ENCODE measurements at places on chromosomes 16 and 17. TPM values are rescaled to one million over a fixed set of nuclear protein-coding genes. Genes with fewer than 3 reads are reported as not detected.

Gene TBC1D3I
- 0.28 TPM for total RNA-seq

Gene CLUH
- total RNA-seq: 30.4 TPM

Gene ARHGAP27
- total RNA-seq: 2.2 TPM

Gene ZG16
- total RNA-seq: not detected

Gene ZNF385C
- under 0.01 TPM for total RNA-seq

Gene MAF
- 21.9 TPM for total RNA-seq

Gene TEKT5
- total RNA-seq: 0.14 TPM

Gene BRIP1
- 1.7 TPM for total RNA-seq

Gene TEX14
- under 0.01 TPM for total RNA-seq

Data from smooth muscle cell of bladder (primary cell).